ENCODE measurements at places on chromosomes 13 and 19. TPM values are rescaled to one million over a fixed set of nuclear protein-coding genes. Genes with fewer than 3 reads are reported as not detected.

OVOL3 gene
- not detected for total RNA-seq

GARIN5A gene
- total RNA-seq = not detected

KANK3 gene
- total RNA-seq = 31.8 TPM

CFD gene
- total RNA-seq = 0.65 TPM

TPTE2 gene
- not detected for total RNA-seq

FLT1 gene
- total RNA-seq = 147 TPM

ELANE gene
- total RNA-seq = not detected

SMAD9 gene
- total RNA-seq = 11.8 TPM

A1BG gene
- 0.33 TPM for total RNA-seq

ZNF229 gene
- 15.7 TPM for total RNA-seq

IL12RB1 gene
- 0.10 TPM for total RNA-seq

SERP2 gene
- not detected for total RNA-seq

RXFP2 gene
- total RNA-seq = not detected

LYL1 gene
- 119 TPM for total RNA-seq

MYO1F gene
- under 0.01 TPM for total RNA-seq
